Eye (tissue), 1 donor: ENCODE measurements at places on chromosomes 16 and 17.
A peak's percentile ranks its signal among the peaks of the same experiment; 100 is the strongest.

DNA sequence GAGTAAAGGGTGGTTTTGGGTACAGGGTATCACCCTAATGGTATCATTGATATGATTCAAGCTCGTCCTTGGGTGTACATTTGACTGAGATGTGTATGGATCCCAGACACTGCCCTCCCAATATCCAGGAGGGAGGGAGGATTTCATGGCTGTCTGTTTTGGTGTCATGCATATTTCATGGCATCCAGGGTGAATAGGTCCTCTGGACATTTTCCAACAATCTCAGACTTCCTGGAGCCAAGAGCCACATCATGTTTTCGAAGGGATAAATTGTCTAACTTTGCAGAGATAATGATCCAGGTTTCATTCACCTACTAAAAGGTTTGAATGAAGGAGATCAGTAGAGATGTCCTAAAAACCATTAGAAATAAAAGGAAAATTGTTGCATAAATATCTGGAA lies 431.9 kb downstream of the SHISA9 start:
- DNase-seq, result no peak

DNA sequence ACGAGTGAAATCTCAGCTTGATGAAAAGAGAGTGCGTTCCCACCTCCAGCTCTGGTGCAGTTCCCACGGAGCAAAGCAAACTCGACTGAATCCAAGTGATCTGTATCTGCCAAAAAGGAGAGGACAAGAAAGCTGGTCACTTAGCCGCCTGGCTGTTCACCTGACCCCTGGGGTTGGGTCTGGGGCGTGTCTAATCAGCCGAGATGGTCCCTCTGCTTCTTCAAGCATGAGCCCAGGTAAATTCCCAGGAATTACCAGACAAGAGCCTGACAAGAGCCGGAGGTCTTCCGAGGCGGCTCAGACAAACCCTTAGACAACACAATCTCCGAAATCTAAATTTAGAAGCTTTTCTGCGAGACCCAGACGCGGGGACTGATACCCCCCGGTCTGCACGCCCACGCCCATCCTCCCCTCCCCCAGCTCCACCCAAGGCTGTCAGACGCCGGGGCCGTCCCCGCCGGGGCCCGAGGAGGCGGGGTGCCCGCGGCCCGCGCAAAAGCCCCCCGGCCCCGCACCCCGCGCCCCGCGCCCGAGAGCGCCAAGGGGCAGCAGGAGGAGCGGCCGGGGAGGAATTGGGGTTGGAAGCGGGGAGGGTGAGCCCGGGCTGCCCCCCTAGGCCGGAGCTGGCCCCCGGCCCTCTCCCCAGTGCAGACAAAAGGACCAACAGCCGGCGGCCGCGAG lies 674 bp downstream of the ZNF821 start:
- peak; percentile 77 for DNase-seq

DNA sequence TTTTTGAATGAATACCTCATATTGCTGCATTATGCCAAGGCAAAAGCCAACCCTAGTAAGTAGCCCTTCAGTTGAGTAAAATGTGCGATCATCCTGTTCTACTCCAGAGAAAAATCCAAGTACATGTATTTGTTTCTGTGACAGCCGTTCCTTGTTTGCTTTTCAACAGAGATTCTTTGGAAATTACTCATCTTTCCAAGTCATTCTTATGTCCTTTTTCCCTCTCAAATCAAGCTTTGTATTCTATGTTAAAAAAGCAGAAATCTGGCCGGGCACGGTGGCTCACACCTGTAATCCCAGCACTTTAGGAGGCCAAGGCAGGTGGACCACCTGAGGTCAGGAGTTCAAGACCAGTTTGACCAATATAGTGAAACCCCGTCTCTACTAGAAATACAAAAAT lies 112.9 kb upstream of the HAS3 start:
- no peak for DNase-seq

DNA sequence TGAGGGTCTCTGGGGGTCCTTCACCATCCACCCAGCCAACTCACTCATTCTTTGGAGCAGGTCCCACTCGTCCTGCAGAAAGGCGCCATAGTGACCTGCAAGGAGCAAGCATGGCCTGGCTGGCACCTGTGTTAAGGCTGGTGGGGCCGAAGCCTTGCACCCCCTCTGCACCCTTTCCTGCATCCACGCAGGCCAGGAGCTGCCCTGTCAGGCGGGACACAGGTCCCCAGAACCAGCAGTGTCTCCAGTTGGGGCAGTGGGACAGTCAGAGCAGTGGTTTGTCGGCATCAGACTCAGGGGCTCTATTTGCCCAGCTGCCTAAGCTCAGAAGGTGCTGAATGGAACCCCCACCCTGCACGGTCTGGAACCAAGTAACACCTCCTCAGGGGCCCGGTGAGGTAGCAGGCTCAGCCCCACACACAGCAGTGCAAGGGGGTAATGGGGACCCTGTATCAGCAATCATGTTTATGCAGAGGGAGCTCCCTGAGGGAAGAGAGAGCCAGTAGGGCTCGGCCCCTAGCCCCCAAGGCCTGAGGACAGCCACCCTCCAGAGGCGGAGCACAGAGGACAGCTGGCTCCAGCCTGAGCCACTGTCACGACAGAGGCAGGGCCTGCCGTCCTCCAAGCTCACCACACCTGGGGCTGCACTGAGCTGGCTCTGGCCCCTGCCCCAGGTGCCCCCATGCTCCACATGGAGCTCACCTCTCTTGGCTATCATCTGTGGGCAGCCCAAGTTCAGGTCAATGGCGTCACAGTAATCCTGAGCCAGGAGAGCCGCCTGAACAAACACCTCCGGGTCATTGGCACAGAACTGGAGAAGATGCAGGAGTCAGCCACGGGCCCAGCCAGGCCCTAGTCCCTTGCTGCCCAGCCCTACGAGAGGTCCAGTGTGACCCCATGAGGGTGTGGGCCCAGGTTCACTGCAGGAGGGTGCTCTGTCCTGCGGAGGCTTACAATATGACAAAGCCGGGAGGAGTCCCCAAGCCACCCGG lies 1.9 kb downstream of the DUS1L start:
- DNase-seq, result no peak

GRCh38 chr16:85888405-85889331 lies 10.3 kb upstream of the IRF8 start:
- DNase-seq, result no peak

GRCh38 chr17:33234930-33235685 lies 58.0 kb downstream of the ASIC2 start:
- peak; percentile 38 for DNase-seq

DNA sequence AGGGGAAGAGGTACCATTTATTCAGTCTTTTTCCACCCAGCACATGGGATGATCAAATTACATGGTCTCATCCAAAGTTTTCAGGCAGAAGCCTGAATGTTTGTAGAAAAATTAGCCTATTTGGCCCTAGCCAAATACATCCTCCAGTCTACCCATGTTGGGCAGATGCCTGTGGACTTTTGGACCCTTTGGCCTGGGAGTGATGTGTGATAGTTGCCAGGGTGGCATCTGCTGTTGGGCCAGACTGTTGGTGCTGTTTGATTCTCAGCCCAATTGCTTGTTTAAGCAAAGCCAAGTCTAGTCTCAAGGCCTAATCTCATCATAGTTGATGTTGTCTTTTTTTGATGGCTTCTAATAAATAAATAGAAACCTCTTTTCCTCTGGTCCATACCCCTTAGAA lies 419.0 kb downstream of the CDH13 start:
- DNase-seq, result no peak

DNA sequence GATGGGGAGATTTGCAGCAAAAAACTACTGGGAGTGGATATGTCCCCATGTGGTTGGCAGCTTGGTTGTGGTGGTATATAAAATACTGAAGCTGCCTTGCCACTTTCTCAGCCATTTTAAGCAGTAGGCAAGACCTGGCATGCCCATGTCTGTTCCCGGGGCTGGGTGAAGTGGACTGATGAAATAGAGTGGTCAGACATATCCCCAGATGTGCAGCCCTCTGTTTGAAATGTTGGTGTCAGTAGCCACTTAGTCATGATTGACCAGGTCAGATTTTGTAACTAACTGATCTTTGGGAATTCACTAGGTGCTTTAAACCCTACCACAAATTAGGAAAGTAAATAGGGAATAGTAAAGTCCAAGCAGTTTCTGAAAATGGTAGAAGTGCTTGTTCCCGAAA lies 151.6 kb downstream of the PHKB start:
- no peak for DNase-seq

DNA sequence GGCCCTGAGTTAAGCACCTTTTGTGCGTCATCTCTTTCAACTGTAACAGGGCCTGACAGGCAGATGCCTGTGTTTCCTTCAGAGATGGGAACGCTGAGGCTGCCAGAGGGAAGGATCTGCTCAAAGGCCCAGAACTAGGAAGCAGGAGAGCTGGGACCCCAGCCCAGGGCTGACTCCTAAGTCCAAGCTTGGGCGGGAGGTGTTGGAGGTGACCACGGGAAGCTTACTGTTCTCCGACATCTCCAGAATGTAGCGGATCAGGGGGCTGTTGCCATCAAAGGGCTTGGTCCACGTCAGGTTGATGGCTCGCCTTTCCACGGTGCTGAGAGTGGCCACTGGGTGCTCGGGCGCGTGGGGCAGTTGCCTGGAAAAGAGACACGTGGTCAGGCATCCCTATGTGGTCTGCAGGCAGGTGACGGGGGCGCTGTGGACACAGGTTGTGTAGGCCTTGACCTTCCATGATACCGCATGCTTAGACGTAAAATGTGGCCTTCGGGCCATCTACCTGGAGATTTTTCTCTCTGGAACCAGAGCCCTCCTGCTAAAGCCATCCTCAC lies 111.4 kb upstream of the CDC42EP4 start:
- no peak for DNase-seq

GRCh38 chr17:64090144-64090543 lies 39.8 kb downstream of the ERN1 start:
- DNase-seq, result no peak

- no peak for DNase-seq
Observed at GRCh38 chr16:54204756-54205155, 81.8 kb downstream of the IRX3 start.

DNA sequence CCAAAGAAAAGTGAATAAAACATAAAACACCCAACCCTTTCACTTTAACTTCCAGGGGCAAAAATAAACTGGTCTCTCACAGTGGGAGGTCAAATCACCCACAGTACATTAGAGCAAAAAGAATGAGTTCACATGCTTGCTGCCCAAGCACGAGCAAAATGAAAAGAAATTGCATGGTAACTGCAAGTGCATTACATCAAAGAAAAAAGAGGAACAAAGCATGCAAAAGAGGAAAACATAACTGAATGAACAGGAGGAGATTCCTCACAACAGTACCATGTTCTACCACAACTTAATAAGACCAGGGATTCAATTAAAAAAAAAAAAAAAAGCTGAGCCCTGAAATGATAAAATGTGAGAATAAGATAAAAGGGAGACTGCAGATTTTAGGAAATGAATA lies 12.3 kb downstream of the DNAH2 start:
- no peak for DNase-seq

DNA sequence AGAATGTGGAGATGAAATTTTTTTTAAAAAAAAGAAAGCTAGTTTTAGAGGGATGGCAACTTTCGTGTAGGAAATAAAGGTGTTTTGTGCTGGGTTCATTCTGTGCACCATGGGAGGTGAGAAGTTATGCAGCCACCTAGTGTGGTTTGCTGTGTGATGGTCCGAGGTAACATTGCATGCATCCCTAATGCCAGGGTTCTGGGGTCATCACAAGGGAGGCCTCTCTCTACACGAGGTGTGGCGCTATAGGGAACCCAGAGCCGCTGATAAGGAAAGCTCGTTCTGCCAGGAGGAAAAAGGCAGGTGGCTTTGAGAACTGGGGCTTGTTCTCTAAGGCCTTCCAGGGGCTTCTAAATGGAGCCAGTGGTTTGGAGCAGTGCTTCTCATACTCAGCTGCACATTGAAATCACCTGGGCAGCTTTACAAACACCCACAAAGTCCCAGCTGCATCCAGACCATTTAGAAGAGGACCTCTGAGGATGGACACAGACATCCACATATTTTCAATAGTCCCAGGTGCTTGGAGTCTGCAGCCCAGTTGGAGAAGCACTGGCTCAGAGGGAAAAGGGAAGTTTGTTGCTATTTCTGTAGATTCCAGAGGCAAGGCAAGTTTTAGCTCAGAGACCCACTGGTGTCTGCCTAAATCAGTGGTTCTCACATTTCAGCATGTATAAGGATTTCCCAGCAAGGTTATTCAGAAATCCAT lies 43.5 kb downstream of the VPS35L start:
- DNase-seq, result no peak

DNA sequence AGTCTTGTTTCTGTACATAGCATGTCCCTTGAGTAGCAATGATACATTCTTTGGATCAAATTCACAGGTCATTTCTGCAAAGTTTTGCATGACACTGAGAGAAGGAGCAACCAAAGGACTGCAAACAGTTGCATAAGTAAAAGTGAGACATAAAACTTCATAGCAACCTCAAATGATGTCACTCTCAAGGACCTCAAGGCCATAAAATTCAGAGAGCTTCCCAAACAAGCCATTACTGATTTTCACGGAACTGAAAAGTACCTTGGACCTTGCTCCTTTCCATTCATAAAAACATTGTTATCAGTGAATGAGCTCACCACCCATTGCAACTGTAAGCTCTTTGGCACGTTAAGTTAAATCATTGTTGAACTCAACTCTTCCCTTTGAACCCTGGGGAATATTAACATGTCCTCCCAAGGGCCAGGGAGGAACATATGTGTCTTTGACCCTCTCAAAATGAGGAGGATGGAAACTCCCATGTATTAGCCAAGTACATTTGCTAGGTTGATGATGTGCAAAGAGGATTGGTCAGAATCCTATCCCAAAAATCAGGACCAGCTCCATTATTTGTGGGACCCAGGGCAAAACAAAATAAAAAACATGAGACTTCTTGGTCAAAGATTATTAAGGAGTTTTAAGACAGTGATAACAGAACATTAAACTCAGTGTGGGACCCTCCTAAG lies 275.0 kb upstream of the DYNLRB2 start:
- no peak for DNase-seq

GRCh38 chr17:33506889-33507650 lies 214.0 kb upstream of the ASIC2 start:
- DNase-seq, result no peak

DNA sequence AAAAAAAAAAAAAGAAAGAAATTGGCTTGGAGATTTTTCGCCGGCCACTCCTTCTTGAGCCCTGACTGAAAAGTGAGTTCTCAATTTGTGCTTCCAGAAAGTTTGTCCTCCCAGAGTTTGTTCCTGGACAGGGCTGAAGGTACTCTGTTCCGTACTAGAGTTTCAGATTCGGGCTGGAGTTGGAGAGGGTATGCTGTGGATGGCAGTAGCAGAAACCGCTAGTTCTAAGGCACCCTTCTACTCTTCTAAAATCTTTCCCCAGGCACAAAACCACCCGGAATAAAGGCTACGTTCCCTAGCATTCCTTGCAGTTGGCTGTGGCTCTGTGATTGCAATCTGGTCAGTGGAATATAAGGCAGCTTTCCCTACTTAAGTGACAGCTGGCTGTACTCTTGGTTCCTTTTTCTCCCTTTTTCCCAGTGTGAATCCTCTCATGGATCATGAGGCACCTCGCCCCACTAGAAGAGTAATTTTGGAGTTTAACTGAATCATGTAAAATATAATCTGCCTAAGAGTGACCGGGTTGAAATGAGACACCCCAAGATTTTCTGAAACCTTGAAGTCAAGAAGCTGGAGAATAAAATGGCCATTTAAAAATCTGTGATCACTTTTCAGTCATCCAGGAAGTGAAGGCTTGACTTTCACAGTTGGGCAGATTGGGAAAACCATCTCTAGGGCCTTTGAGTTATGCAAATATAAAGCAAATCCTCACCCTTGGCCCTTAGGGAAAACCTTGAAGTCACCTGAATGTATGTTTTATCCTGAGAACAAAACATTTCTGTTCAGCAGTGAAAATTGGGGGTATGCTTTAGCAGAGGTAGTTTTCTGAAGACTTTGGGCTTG lies 901 bp upstream of the HEATR6 start:
- DNase-seq, result peak; percentile 27
